ENCODE measurements at places on chromosomes 4 and X. TPM values are rescaled to one million over a fixed set of nuclear protein-coding genes. Genes with fewer than 3 reads are reported as not detected.

The ETFDH gene
- total RNA-seq, result 22.9 TPM

The CD38 gene
- total RNA-seq, result 4.6 TPM

The PPP4R3C gene
- total RNA-seq, result not detected

The ZCCHC18 gene
- 17.2 TPM for total RNA-seq

DNA sequence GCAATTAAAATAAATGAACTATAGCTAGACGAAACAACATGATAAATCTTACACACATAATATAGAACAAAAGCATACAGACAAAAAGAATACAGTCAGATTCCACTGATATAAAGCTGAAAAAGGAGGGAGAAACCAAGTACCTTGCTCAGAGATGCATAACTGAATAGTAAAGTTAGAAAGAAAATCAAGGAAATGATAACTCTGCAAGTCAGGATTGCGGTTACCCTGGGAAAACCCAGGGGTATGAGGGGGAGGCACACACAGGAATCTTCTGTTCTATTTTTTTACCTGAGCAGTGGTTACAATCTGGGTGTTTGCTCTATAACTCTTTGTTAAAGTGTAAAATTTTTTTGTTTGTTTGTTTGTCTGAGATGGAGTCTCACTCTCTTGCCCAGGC, 209.1 kb downstream of the CBR4 start:
- DNase-seq, result no peak

GRCh38 chr4:114599231-114599902, 760 bp downstream of the UGT8 start:
- DNase-seq, result no peak

GRCh38 chr4:126779001-126779400, 853.8 kb upstream of the INTU start:
- no peak for DNase-seq

- no peak for DNase-seq
Measured at GRCh38 chr4:1249731-1250526, 999 bp upstream of the CTBP1 start.

DNA sequence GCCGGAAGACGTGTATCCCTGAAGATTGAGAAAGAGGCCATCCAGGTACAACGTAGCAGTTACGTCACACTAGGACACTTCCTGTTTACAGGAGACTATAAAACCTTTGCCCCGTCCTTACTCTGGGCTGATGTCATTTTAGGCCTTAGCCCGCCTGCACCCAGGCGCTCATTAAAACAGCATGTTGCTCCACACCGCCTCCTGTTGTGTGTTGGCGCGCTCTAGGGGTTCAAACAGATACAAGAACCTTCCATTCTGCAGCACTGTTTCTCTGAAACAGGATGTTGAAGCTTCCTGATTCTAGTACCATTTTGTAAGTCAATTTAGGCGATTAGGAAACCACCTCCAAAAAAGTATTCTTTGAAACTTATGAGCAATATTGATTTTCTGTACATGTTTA, 722.1 kb downstream of the PCDH7 start:
- DNase-seq, result no peak

Data from prostate gland (tissue), 2 donors.